ENCODE measurements at places on chromosomes 6 and 20. TPM values are rescaled to one million over a fixed set of nuclear protein-coding genes. Genes with fewer than 3 reads are reported as not detected.

The ERVFRD-1 gene
- total RNA-seq: 0.11 TPM

DNA sequence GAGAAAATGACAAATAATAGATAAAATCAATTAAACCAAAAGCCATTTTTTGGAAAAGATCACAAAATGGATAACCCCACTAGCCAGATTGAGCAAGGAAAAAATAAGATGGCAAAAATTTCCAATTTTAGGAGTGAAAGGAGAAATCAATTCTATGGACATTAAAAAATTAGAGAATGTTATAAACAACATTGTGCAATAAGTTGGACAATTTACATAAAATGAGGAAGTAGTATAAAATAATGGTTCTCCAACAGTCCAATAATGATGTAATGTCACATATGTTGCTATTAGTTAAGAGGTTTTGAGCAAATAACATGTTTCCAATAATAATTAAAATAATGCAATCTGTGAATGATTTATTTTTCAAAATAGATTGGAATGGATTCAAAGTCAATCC, 3.1 kb upstream of the SNAP91 start:
- ATAC-seq: no peak

DNA sequence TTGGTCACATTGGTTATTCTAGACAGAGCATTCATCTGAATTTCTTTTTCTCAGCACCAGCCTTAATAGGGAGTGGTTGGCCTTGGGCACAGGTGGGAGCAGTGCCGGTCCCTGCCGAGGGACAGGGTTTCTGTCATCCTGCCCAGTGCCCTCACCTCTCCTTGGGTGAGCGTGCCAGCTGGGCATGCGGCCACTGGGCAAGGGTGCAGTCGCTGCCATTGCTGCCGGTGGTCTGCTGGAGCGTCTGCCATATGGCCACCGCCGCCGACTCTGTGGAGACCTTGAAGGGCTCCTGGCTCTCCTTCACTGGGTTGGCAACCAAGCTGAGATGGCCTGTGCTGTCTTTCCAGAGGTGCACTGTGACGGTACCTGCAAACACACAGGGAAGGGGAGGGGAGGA, 16.4 kb upstream of the UQCC2 start:
- ATAC-seq: no peak

DNA sequence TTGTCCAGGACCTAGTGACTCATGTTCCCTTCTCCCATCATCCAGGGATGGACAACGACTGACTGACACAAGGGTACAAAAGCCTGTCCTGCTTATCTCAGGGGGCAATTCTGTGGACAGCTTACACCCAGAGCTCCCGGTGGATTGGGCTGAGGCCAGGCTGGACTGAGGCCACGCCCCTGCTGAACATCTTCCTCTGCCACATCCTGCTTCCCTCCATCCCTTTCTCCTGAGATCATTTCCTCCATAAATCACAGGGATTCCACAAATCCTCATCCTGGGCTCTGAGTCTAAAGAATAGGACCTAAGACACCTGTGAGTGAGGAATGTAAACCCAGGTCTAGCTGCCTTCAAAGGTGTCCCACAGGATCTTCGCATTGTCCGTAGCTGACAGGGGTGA, 30.4 kb upstream of the RNF24 start:
- no peak for ATAC-seq

The GPR6 gene
- not detected for total RNA-seq

- ATAC-seq: peak; percentile 19
Observed at GRCh38 chr6:21263531-21264287, 329.8 kb upstream of the SOX4 start.

The PAX1 gene
- not detected for total RNA-seq

The AIF1 gene
- 9.1 TPM for total RNA-seq
